GM04504 (cell line): ENCODE measurements at places on chromosomes 12 and 14.

DNA sequence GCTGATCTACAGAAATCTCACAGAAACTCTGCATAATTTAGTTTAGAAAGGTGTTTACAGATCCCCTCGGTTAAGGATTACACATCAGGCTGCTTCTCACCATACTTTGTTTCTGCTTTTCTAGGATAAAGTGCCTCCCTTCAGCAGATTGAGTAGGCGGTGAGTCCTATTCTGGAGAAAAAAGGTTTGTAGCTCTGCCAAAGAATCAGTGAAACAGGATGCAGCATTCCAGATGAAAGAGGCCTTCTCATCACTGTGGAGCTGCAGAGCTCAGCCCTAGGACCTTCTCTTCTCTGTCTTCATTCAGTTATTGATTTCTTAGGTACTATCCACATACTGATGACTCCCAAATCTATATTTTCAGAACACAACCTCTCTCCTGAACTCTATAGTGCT lies 155.5 kb upstream of the KRR1 start:
- peak; percentile 52 for DNase-seq

DNA sequence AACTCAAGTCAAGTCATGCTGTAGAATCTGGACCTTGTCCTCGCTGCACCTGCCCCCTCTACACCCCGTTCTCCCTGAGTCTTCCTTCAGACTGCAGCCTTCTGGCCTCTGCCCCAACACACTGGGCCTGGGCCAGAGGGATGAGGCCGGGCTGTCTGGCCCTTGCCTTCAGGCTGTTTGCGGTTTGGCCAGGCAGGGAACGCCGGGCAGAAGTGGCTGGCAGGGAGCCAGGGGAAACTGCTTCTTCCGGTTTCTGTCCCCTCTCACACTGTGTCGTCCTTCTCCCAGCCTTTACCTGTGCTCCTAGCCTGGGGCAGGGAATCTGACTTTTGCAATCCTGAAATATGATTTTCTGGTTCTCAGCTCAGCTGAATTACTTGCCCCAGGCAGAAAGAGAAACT lies 13.5 kb downstream of the DGLUCY start:
- DNase-seq: no peak

GRCh38 chr14:95299271-95299670 lies 20.4 kb downstream of the CLMN start:
- no peak for DNase-seq

- no peak for DNase-seq
Observed at GRCh38 chr12:26135010-26135420, 10.2 kb upstream of the BHLHE41 start.

DNA sequence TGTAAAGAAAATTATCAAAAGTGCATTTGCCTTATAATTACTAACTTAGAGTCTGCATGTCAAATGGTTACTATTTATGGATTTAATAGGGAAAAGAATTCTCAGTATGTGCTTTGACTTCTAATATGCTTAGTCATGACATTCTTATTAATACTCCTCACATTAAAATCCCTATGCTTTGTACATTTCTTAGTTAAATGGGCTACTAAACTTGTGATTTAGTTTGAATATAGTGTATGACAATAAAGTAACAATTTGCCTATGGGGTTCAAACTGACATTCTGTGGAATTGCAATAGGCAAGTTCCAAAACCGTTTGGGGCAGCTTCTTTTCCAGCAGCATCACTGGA lies 361.9 kb upstream of the TMTC1 start:
- no peak for DNase-seq

DNA sequence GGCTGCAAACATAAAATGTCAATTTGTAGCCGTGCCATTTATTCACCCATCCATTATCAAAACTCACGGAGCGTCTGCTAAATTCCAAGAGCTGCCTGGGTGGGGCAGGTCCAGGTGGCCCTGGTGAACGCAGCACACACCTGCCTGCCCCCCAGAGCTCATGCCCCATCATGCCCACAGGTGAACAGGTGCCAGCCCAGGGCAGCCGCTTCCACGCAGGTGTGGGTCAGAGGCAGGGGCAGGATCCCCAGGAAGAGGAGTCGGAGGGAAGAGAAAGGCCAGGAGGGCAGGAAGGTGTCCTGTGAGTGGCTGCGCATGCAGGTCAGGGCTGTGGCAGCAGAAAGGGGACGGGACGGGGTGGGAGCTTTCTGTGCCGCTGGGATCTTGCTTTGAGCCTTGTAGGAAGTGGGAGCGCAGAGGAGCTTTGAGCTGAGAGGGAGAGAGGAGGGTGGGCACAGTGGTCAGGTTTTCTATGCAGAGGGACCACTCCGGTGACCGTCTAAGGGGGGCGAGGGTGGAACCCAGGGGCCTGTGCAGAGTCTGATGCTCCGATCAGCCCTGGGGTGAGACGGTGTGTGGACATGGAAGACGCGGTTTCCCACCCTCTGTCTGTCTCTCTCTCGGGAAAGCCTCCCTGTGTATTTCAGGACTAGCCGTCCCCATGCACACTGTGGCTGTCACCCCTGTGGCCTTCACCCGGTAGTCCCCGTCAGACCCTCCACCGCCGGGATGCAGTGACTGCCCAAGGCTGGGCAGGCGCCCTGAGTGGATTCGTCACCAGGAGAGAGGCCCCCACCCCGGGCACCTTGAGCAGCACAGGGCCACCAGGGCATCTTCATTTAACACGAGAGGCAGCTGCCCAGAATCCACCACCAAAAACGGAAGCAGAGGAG lies 26.7 kb downstream of the GALNT9 start:
- DNase-seq: no peak
